Suppressor macrophage treated with lipopolysaccharide for 1 hour (primary cell): ENCODE measurements at places on chromosomes 13 and 19.

DNA sequence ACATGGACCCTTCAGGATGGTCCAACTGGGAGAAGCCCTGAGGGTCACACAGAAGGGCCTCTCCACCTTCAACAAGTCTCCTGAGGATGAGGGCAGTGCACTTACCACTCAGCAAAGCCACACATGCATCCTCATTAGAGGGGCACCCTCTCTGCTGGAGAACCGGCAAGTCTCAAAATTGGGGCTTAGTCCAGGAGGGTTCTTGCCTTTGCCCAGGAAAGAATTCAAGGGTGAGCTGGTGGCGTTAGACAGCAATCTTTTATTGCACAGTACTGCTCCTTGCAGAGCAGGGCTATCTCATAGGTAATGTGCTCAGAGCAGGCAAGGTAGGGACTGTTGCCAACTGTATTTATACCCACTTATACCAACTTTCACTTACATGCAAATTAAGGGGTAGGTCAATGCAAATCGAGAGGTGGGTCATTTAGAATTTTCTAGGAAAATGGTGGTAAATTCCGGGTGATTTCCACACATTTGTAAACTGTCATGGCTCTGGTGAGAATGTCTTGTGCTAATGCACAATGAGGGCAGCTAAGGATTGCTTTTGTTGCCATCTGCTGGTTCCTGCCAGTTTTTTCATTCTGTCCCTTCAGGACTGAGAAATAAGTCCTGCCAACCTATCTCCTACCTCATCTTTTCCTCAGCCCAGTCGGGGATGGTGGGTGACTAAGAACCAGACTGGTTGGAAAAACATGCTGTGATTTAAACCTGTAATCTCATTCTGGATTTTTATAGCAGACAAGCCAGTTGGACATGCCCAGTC lies 27.8 kb upstream of the IGSF23 start:
- DNase-seq: peak; percentile 39

DNA sequence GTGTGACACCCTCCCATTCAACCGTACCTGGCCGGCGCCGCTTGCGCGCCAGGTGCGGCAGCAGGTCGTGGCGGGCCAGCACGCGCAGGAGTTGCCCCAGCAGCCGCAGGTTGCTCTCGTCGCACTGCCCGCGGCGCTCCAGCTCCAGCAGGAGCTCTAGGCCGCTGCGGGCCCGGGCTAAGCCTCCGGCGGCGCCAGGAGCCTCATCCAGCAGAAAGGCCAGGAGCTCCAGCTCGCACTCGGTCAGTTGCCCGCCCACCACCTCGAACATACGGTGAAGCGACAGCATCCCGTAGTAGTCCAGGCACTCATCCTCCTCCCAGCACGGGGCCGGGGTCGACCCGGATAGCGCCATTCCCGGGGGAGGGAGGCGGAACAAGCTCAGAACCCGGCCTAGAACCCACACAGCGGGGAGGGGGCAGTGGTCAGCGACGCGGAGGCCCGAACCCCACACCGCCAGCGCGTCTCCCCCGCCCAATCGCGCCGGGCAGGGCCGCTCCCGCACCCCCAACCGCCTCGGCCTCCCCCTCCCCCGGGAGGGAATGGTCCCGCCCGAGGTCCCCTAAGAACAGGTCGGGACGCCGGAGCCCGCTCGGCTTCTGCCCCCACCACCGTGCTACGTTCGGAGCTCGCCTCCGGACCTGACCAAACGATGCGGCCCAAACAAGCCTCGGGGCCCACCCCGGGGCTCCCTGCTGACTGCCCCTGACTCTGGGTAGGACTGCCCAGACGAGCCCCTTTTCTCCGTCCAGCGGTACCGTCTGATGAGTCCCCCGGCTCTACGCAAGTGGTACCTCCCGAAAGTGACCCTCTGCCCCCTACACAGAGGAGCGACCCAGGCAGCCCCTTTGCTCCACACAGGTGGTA lies 591 bp downstream of the DEDD2 start:
- peak; percentile 44 for DNase-seq

DNA sequence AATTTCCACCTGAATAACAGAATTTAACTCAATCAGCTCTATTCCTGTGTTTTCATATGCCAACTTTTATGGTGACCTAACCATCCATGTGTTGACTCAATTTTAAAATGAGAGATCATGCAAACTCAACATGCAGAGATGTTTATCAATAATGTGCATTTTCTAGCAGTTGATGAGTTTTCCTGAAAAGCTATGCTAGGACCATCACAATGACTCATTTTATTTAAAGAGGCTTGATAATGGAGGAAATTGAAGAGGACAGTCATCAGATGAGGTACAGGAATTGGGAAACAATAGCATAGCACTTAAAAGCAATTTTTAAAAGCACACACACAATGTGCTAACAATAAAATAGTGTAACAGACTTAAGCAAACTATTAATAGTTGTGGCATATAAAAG lies 127.1 kb downstream of the VWA8 start:
- DNase-seq: no peak

- peak; percentile 39 for DNase-seq
These were observed 1.2 kb downstream of the EEF2 start for GRCh38 chr19:3983936-3984583.

DNA sequence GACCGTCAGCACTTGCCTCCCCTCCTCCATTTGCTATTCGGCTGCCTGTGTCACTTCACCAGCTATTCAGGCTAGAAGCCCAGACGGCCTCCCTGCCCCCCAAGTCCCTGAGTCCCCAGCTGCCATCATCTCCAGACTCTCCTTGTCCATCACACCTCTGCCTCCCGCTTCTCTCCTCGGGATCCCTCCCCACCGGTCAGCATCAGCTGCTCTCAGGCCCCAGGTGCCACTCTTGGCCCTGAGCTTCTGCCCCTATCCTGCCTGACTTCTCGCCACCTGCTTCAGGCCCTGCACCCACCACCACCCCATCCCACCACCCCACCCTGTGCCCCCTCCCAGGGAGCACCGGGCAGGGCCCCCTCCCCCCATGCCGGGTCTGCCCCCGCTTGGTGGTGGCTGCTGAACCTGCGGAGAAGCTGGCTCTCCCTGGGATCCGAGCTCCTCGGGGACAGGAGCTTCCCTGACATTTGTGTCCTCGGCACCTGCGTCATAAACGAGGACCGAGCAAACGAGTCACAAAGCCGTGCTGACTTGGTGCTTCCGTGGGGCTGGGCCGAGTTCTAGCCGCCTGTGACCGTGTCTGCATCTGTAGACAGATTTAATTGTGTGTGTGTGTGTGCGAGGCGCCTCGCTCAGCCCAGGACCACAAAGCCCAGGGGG lies 70.3 kb upstream of the MCF2L start:
- DNase-seq: no peak

DNA sequence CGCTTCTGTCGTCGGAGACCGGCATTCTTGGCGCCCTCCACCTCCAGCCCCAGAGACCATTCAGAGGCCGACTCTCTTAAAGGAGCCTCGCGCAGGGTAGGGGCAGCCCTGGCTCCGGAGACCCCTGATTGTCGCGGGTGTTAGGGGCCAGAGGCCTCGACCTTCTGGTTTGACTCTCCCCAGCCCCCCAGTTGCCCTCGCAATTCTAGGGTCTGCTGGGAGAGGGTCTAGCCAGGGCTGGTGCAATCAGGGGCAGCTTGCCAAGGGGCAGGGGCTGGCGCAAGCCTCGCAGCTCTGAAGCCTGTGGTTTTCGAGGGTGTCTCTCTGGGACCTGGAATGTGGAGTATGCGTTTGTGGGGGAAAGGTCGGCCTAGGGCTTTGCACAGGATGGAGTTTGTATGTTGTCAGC lies 1.6 kb upstream of the SLC7A10 start:
- DNase-seq: no peak

GRCh38 chr13:43472980-43473379 lies 313.8 kb downstream of the ENOX1 start:
- no peak for DNase-seq

DNA sequence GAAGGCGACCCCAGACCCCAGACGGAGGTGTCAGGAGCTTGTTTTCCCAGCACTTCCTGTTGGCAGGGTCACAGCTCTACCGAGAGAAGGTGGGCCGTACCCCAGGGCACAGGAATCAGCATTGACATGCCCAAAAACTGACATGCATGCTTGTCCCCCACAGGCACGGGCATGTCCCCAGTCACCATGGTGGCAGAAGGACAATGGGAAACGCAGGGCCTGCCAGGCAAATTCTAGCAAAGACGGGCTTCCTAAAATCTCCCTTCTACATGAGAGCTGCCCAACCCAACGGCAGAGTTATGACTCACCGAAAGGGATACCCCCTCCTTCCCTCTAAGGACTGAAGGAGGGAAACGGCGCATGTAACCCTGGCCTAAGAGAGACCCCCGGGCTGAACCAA lies 18.5 kb downstream of the TSHZ3 start:
- peak; percentile 64 for DNase-seq

GRCh38 chr13:75393839-75394520 lies 88.0 kb downstream of the TBC1D4 start:
- peak; percentile 12 for DNase-seq

GRCh38 chr13:32881777-32882145 lies 134.5 kb upstream of the KL start:
- no peak for DNase-seq

DNA sequence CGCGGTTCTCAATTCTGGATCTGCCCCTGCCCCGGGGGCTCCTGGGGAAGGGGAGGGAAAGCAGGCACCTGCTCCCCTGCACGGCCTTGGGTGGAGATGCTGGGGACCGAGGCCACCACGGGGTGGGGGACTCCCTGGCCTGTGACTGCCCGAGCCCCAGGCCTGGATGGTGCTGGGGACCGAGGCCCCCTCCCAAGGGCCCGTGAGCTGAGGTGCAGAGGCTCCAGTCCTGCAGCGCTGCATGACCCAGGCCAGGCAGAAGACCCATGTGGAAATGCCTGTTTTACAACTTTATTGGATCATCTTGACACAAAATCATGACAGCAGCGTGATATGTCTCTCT lies 4.0 kb downstream of the IZUMO4 start:
- no peak for DNase-seq

GRCh38 chr19:35608251-35608650 lies 4.3 kb upstream of the HAUS5 start:
- no peak for DNase-seq

DNA sequence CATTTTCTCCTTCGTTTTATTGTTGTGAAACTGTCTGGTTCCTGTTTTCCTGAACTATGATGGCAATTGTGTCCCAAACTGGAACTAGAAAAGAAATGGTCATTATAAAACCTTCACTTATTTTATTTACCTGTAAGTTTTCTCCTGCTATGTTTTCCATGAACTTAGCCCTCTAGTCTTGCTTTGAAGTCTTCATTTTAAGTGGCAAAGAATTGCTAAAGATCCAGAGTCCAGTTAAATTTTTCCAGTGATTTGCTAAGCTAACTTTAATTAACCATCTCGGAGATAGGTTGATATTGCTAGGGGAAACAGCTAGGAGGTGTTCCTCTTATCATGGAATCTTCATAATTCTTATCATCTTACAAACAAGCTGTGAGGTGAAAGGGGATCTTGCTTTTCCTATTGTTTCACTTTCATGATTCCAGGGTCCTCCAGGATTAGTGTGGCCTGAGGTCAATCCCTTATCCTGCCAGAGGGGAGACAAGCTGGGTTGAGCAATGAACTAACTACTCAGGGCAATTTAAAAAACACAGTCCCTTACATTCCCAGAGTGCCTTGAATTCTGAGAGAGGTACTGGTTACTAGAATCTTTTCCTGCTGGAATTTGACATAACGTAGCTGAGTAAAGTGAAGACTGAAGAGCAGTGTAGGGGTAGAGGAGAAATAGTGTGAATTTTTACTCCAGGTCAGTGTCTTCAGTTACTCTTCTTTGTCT lies 112.5 kb downstream of the ESD start:
- DNase-seq: peak; percentile 27

DNA sequence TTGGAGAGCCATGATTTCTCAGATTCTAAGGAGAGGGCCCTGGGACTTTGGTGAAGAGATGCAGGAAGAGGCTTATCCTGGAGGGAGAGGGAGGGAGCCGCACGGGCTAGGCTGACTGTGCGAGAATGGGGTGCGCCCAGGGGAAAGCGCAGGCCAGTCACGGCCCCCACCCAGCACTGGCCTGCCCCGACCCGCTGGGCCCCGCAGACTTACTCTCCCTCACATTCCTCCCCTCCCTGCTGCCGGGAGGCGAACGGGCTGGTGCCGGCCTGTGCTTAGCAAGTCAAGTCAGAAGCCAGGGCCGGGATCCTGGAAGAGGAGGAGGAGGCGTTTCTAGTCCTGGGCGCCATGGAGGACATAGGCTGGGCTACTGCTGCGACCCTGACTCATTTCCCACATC lies 120.0 kb downstream of the CRYL1 start:
- DNase-seq: no peak

DNA sequence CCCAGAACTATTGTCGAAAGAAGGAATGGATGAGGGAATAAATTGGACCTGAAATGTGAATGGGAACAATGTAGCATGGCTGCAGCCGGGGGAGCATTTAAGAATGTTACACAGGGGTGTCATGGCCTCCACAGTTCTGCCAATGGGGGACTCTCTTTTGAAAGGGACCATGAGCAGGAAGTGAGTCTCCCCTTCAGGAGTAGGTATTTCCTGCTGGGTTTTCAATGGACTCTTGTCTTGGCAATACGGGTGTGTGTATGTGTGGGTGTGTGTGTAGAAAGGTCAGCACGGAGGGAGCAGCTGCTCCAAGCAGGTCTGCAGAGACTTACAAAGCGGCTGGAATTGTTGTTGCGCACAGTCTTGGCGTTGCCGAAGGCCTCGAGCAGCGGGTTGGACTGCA lies 24.4 kb downstream of the MYO1F start:
- no peak for DNase-seq

DNA sequence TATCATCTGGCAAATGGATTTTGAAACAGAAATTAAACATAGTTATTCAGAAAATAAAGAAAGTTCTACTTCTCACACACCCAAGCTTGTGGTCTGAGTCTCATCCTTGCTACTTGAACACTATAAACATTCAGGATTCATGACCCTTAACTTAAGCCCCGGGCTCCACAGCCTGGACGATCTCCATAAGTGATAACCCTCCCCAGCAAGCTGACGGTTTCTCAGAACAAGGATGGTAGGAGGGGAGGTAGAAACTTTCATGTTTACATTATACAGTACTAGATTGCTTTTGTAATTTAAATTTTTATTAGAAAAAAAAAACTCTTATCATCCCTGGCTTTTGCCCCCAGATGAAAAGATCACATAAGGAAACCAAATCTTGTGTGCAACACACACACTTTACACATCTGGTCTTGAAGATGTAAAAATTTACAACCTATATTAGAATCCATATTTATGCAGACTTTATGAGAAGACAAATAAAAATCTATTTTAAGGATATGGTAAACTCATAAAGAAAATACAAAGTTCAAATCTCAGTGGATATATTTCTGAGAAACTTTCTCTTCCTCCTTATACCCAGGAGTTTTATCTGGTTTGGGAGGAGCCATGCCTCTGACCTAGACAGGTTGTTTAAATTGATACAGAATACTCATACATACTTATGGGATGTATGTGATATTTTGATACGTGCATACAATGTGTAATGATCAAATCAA lies 20.0 kb upstream of the ATP12A start:
- no peak for DNase-seq

DNA sequence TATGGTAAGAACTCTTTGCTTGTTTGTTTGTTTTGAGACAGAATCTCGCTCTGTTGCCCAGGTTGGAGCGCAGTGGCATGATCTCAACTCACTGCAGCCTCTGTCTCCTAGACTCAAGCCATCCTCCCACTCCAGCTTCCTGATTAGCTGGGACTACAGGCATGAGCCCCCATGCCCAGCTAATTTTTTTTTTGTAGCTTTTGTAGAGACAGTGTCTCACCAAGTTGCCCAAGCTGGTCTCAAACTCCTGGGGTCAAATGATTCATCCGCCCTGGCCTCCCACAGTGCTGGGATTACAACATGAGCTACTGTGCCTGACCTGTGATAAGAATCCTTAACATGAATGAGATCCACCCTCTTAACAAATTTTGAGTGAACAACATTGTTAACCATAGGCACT lies 183.9 kb upstream of the TSHZ3 start:
- no peak for DNase-seq
